ENCODE measurements at places on chromosomes 5 and 9.

DNA sequence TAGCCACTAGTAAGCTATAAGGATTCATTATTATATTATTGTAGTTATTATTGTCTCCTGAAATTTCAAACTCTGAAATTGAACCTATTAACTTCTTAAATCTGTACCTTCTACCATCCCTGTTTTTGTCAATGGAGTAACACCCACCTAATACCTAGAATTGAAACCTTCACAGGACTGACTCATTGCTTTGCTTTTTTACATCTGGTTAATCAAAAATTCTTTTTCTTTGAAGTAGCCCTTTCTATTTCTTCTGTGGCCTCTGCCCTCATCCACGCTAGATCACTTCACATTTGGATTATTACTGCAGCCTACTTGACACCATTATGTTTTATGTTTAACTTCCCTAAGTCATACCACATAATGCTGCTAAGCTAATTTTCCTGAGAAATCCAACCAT lies 35.6 kb downstream of the RBM27 start:
- no peak for DNase-seq

DNA sequence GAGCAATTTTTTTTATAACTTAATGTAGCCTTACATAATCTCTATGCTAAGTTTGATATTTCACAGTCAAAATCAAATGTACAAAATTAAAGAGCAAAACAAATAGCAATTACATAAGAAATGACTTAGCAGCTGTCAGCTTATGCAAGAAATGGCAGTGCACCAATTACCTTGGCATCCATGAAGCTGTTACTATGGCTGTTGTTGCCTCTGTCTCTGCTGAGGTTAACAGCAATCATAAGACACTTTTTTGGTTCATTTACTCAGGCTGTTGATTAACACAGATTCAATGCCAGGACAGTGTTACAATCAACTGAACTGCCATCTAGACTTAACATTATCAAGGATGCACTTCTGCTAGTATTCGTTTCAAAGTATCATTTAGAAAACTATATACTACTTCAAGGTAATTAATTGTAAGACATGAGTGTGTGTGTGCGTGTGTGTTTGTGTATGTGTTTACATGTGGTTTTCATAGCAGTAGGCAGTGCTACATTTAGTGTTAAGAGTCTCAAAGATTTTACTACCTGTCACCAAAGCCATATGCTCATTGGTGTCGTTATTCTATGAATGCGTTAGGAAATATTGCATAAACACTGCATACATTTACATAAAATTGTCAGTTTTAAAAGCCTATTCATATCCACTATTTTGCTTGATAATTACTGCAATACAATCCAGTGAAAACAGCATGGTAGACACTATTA lies 1084.2 kb upstream of the COX7C start:
- no peak for DNase-seq

DNA sequence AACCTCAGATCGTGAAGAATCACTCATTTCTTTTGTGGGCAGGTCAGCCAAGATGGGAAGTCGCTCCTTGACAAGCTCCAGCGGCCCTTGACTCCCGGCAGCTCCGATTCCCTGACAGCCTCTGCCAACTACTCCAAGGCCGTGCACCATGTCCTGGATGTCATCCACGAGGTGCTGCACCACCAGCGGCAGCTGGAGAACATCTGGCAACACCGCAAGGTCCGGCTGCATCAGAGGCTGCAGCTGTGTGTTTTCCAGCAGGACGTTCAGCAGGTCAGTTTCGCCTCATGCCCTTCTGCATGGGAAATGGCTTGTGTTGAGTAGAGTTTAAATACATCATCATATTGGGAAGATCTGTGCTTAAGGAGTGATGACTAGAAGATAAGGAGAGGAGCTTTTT lies 173.3 kb downstream of the TRIO start:
- no peak for DNase-seq

- DNase-seq: no peak
These were observed 66.3 kb downstream of the RCL1 start for GRCh38 chr9:4859035-4859434.

DNA sequence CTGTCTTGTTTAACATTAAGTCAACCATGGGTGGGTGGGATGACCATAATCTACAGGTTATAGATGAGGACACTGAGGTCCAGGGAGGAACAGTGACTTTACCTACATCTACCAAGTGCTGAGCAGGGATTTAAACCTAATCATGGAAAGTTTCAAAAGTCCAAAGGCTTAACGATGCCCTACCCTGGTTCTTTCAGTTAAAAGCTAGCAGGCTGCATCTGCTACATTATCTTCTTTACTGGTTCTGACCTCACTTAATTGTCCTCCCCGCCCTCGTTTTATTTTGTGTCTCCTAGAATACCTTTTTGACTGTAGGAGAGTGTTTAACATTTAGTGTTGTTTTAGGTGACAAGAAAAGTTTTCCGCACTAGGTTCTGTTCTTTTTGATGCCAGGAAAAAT lies 735.2 kb downstream of the TLR4 start:
- DNase-seq: no peak

- no peak for DNase-seq
These were observed 316.0 kb upstream of the DMAC1 start for GRCh38 chr9:8115570-8115969.

DNA sequence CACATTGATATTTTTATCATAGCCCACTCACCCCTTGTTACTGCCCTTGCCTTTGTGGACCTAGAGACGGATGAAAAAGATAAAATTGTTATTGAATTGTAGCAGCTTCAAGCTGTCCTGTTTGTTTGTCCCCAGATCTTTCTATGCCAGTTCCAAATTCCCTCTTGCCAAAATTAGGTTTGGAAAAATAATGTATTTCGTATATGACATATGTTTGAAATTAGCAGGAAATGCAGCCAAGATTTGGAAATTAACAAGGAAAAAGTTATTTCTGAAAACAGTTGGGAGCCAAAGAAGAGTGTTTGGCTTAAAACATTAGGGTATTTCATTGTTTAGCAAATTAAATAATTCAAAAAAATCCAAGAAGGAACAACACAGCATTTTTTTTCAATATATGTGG lies 33.5 kb downstream of the SPATA31D1 start:
- DNase-seq: no peak

DNA sequence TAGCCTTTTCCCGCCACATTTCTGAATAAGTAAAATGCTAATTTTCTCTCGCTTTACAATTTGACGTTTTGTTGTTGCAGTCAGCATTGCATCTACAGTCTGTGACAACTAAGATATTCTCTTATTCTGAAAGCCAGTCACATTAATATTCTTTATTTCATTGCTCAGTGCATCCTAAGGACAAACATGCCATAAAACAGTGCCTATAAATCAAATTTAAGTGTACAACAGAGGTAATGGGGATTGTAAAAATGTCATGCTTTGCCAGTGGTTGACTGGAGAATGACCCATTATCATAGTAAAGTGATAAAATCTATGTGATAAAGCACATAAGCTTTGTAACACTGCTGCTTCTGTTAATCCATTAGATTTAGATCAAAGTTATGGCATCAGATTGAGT lies 1850.0 kb upstream of the ACO1 start:
- DNase-seq: no peak

DNA sequence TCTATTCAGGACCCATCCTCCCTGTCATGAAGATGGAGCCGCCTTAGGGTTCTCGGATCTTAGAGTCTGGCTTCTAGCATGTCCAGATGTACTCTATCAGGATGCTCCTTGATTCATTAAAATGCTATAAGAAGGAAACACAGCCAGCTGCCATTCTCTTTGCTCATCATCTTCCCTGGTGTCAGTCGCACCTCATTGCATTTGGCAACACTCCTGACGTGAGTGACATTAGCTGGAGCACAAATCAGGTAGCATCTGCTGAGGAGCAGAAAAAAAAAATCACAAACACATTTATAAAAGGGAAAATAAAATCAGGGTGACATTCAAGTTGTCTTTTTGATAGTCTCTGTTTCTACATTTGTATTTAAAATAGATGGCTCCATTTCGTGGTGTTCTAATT lies 226.1 kb upstream of the NMUR2 start:
- no peak for DNase-seq

DNA sequence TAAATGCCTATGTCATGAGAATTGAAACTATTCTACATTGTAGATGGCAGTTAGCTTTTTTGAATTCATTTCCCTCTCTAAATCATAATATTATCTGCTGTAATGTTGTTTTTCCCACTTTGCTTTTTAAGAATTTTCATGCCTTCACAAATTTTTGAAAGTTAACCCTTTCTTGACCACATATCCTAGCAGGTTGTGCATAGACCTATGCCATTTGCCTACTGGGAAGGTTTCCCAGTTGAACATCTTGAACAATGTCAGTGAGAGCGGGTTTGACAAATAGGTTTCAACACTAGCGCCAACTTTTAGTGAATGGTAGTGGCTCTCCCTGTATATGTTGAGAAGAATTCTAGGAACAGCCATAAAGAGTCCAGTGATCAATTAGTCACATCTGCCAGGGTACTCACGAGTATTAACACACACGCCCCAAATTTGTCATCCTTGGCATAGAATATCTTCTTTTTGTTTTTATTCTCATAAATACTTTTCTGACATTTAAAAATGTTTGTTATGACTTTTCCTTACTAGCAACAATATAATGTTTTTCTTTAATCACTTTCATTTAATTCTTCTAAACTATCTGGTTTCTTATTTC lies 307.6 kb downstream of the PJA2 start:
- no peak for DNase-seq

DNA sequence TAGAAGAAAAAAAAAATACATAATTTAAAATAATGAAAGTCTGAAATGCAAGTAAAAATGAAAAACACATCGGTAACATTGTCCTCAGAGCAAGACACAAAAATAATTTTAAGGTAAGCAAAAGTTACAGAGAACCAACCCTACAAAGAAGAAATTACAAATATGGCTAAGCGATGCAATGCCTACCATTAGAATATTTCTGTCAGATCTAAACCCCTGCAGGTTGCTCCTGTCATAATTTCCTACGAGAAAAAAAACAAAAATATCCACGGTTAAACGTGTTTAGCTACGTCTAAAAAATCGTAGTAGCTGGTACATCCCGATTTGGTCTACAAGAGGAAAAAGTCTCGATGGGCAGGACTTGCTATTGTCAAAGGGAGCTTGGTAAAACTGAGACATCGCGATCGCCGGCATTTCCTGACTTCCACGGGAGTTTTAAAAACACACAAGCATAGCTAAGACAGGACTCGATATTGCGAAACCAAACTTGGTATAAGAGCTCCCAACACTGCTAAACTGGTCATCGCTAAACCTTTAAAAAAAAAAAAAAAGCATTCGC lies 1.1 kb upstream of the ANXA2R start:
- no peak for DNase-seq

DNA sequence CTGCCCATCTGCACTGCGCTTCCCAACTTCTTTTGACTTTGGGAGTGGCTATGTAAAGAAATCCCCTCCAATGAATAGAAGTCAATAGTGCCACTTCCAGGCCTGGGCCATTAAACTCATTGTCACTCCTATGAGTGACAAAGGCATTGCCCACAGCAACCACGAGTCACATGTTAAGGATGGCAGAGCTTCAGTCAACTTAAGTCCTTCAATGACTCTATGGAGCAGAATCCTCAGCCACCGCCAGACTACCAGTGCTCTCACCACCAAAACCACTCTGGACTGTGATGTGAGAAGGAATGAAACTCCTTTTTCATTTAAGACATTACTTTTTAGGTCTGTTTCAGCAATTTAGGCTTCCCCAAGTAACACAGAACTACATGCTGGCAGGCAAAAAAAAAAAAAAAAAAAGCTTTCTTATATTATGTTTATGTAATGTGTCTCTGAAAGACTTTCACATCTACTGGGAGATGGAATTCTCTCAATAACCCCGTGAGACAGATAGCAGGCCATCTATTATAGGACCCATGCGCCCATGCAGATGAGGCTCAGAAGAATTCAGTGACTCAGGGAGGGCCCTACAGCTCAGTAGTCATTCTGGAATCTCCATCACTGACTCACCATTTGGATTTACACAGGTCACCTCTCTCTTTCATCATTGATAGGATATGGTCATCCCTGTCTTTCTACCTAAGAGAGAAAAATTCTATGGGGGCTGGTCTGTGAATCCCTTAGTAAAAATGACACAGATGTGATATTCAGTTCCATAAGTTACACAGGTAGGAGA lies 180.5 kb downstream of the CEMIP2 start:
- no peak for DNase-seq

DNA sequence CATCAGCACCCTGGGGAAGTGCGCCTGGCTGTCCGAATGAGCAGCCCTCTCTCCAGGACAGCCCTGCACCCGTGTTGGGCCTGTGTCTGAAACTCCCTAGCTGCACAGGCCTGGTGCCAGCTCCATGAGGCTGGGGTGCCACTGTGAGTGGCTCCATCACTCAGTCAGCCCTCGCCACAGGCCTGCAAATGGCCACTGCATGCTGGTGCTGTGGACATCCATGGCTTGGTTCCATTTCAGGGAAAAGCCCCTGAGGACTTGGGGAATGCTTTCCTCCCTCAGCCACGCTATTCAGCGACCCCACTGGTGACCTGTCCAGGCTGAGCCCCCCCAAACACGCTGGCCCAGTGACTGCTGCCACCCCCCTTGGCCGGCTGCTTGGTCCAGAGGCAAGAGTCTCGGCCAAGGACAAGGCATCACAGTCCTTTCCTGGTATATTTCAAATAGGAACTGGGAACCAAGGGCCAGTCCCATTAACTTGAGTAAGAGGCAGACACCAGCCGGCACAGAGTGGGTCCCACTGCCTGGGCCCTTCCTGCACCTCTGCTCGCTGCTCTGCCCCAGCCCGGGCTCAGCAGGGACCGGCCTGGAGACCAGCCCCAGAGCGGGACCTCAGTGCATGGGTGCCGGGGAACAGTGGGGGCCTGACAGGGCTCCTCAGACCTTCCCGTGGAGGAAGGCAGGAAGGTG lies 181.3 kb downstream of the AUH start:
- no peak for DNase-seq

GRCh38 chr5:40957048-40957447 lies 47.8 kb downstream of the C7 start:
- DNase-seq: no peak

DNA sequence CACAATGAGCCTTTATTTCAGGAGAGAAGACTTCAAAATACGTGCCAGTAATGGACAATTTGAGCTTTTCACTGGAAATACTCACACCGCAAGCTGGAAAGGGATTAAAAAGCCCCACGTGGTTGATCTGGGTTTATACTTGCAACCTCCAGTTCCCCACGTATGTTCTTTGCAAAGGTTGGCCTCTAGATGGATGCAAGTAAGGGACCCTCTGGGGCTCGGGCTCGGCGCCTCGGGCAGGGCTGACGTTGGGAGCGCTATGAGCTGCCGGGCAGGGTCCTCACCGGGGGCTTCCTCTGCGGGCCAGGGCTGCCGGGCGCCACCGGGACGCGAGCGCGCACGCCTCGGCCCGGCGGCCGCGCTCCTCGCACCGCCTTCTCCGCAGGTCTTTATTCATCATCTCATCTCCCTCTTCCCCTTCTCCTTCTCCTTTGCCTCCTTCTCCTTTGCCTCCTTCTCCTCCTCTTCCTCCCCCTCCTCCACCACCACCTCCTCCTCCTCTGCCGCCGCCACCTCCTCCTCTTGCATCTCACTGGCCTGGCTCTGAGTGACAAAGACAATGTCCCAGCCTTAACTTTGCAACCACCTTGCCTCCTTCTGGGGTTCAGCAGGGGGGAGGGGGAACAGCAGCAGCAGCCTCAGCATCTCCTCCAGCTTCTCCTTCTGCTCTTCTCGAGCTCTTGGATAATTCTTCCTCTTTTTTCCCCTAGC lies 701 bp upstream of the ZNF462 start:
- no peak for DNase-seq

- no peak for DNase-seq
These were observed 82.3 kb downstream of the ROR2 start for GRCh38 chr9:91867740-91868139.

Measured in activated gamma-delta T cell (primary cell).